ENCODE measurements at places on chromosomes 12 and 14.
A peak's percentile ranks its signal among the peaks of the same experiment; 100 is the strongest.

- DNase-seq, result no peak
Measured at GRCh38 chr14:74569806-74570591, 42.0 kb downstream of the LTBP2 start.

DNA sequence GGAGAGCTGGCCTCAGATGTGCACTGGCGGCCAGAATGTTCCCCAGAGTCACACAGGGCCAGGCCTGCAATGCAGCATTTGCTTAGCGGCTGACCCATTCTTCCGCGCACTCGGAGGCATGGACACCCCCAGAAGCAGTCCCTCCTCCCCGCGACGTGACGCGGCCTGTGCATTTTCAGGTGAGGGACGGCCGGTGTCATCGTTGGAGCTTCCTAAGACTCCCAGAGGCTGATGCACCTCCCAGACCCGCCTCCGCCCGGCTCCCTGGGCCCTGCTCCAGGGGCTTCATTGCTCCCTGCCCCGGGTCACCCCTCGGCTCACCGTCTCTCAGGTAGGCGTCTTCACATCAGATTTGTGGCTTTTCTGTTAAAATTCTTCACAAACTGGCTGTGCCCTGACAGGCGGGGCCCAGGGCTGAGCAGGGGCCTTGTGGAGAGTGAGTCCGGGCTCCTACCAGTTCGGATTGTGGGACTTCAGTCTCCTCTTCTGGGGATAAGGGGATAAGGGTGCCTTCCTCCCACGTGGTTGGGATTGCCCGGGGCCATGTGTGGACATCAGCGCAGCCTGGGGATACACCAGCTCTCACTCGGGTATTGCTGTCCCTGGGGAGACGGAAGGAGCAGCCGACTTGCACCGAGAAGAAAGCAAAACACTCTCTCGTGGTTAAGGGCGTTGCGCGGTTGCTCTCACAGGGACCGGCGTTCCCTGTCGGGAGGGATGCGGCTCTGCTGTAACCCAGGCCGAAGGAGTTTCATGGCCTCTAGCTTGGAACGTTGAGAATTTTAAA is 249.1 kb downstream of the ADGRD1 start:
- no peak for DNase-seq

GRCh38 chr14:80695869-80696268 is 245.7 kb downstream of the CEP128 start:
- no peak for DNase-seq

- peak; percentile 80 for DNase-seq
Measured at GRCh38 chr12:5480218-5480937, 48.5 kb downstream of the NTF3 start.

DNA sequence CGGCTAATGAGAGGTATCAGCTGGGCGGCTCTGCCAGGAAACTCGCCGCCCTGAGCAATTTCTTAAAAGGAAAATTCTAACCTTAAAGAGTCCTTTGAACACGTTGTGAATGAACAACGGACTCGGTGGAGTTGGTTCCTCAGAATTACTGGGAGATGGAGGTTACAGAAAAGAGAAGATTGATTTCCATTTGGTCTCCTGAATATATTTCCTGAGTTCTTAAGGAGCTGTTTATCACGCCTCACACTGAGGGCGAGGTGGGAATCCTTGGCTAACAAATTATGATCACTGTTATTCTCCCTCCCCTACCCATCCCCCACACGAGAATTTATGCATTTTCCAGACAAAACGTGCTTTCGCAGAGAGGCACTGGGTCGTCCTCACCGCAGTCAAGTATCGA is 194.5 kb upstream of the C14orf180 start:
- no peak for DNase-seq

DNA sequence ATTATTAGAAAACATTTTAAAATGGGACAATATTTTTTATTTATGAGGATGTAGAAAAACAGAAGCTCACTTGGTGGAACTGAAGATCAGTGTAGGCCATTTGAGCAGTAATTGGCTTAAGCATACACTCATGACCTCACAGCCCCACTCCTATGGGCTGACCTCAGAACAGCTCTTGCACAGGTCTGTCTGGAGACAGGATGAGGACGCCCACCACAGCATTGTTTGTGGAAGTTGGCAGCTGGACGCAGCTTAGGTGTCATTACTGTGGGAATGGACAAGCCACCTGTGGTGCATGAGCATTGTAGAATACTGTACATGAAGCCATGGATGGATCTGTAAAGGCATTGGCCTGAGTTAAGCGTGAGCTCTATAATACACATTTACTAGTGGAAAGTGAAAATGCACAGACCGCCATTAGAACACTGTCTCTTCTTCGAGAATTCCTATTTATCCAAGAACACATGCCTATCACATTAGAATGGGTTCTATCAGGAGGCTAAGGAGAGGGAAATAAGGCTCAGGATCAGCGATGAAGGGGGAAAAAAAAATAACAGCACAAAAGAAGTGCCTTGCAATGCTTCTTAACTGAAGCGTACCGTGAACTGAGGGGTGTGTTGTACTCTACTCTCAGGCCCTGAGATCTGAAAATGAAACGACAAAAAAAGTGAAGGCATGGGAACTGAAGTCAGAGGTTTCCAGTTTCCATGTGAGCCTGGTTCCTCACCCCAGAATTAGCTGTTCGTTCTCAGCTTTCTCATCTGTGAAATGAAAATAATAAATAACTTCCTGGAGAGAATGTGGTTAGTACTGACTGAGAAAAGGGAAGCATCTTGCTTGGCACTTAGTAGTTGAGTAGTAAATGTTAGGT is 33.6 kb downstream of the KCNA1 start:
- DNase-seq, result no peak

DNA sequence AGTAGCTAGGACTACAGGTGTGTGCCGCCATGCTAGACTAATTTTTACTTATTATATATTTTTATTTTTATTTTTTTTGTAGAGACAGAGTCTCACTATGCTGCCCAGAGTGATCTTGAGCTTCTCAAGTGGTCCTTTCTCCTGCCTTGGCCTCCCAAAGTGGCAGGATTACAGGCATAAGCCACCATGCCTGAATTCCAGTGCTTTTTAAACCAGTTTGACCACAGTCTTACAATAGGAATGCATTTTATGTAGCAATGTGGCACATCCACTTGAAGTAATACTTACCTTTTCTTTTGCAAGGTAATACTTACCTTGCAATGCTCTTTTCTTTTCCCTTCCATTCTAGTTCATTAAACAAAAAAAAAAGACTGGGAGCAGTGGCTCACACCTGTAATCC is 38.0 kb upstream of the CPM start:
- no peak for DNase-seq

DNA sequence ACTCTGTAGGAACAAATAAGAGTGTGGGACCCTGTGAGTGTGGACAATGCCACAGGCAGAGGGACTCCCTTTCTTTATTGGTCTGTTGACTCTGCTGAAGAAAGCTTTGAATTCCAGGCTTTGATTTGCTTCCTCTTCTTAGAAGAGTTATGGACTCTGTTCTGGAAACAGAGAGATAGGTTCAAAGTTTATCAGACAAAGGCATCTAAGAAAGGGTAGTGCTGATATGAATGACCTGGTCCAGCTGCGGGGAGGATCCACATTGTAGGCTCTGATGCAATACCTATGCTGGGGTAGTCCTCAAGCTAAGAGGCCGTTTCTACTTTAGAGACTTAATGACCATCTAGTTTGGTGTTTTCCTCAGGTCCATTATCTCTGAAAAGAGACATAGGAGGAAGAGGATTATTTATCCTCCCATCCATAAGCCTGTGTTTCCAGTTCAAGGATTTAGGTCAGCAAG is 10.7 kb upstream of the IKZF4 start:
- DNase-seq, result no peak

All from NCI-H2081 (cell line).